ENCODE measurements at places on chromosomes 7 and 10. TPM values are rescaled to one million over a fixed set of nuclear protein-coding genes. Genes with fewer than 3 reads are reported as not detected.

Gene FANK1
- total RNA-seq = 19.1 TPM

Gene HGF
- total RNA-seq = 0.49 TPM

Gene LIPJ
- total RNA-seq = not detected

Gene SLC26A3
- 0.36 TPM for total RNA-seq

Measured in Panc1 (cell line).